ENCODE measurements at places on chromosomes 6 and 20.

GRCh38 chr20:15248618-15249395 lies 911.4 kb upstream of the FLRT3 start:
- DNase-seq = no peak

- DNase-seq = no peak
Observed at GRCh38 chr20:13318871-13319521, 97.9 kb downstream of the ISM1 start.

DNA sequence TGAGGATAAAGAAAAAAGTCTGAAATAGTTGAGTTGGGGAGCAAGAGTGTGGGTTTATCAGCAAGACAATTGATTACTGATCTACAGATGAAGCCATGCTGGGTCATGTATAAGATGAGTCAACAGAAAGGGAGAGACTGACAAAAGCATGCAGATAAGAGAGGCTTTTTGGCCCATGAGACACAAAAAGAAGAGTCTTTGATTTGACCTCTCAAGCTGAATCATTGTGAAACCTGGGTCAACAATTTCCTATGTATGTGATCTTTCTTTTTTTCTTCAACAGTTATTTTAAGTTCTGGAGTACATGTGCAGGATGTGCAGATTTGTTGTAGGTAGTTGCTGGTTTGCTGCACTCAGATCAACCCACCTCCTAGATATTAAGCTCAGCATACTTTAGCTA lies 15.9 kb downstream of the RIMS1 start:
- no peak for DNase-seq

GRCh38 chr6:31908791-31909190 lies 6.9 kb upstream of the ZBTB12 start:
- DNase-seq = no peak

DNA sequence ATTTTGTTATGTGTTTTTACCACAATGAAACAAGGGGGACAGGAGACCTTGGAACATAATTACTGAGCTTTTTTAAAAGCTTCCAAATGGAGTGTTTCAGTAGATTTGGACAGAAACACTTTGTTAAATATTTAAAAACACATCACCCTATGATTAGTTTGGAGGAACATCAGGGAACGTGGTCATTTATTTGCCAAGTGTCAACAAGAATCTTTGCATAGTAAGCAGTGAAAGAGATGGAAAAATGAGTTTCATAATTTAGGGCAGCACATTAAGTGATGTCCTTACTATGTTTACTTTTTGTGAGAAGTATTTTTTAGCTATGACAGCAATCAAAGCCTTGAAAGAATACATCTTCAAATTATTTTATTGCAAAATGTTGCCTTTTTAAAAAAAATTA lies 82.6 kb downstream of the PROKR2 start:
- DNase-seq = no peak

GRCh38 chr6:25851961-25852360 lies 20.1 kb upstream of the SLC17A1 start:
- DNase-seq = no peak

- DNase-seq = no peak
Observed at GRCh38 chr6:168310945-168311344, 8.6 kb downstream of the DACT2 start.

- no peak for DNase-seq
Observed at GRCh38 chr20:3758566-3758965, 9.0 kb downstream of the ADISSP start.

DNA sequence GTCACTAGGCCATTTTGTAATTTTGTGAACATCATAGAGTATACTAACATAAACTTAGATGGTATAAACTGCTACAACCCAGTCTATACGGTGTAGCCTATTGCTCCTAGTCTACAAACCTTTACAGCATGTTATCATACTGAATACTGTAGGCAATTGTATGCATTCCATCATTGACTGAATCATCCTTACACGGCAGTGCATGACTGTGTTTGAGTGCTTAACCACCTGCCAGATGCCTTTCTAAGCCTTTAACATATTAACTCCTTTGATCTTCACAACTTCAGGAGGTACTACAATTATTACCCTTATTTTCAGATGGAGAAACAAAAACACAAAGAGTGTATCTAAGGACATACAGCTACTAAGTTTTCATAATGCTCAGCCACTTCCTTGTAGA lies 14.0 kb downstream of the DPPA5 start:
- no peak for DNase-seq

DNA sequence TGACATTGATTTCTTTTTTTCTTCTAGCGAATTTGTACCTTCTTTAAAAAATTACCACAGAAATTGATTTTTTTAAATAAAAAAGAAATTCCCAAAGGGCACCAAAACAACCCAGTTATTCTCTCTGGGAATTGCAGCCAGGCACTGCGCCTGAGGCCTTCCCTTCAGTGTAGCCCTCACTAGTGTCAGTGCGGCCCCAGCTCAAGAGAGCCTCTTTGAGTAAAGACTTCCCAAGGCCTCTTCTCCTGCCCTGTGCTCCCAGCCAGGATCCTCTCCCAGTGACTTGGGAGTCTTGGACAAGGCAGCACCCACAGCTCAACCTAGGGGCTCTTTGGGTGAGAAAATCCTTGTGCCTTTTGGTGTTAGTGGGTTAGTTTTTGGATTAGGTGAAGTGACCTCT lies 41.5 kb downstream of the BPIFB4 start:
- no peak for DNase-seq

- peak; percentile 87 for DNase-seq
Observed at GRCh38 chr6:110476046-110476849, at the start of gene SLC22A16. SLC22A16 (minus strand) TSS chr6:110476613; CDS start chr6:110476574, 39 bp downstream.
